ENCODE measurements at places on chromosomes 3 and 15.

- DNase-seq: no peak
These were observed 453.2 kb upstream of the PROK2 start for GRCh38 chr3:72238010-72238691.

DNA sequence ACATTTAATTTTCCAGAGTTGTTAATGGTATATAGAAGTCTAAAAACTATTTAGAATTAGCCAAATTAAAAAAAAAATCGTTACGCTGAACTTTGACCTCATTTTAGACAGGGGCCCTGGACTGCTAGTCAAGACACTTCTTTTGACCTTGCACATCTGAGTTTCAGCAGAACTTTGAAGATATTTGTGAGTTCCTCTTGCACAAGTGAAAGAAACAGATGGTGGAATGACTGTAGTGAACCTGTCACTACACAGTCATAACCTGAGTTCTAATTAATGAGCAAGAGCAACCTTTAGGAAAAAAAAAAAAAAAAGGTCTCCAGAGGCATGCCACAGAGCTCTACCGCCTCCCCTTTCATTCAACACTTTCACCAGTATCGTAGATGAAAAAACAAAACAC lies 5.3 kb downstream of the MYO5C start:
- no peak for DNase-seq

DNA sequence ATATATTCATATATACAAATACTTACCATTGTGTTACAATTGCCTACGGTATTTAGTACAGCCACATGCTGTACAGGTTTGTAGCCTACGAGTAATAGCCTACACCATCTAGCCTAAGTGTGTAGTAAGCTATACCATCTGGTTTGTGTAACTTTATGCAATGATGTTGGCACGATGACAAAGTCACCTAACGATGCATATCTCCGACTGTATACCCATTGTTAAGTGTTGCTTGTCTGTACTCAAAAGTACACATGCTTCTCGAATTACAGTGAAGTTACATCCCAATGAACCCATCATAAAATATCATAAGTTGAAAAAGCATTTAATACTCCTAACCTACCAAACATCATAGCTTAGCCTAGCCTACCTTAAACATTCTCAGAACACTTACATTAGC lies 327.1 kb downstream of the KBTBD8 start:
- no peak for DNase-seq

GRCh38 chr3:156687023-156687422 lies 12.6 kb downstream of the TIPARP start:
- DNase-seq: no peak

- no peak for DNase-seq
These were observed 26.1 kb downstream of the GRK7 start for GRCh38 chr3:141789281-141789680.

DNA sequence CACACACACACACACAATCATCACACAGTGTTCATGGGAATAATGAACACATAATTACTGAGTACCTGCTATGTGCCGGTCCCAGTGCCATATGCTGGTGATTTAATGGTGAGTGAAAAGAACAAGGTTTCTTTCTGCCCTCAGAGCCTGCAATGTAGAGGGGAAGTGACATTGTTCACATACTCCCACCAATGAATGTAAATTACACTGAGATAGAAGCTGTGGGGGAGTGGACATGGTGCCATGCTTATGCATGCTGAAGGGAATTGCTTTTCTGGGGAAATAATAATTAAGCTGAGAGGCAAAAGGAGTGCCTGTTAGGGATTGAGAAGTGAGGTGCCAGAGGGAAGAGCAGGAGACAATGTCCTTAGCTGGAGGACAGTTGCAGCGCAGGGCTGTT lies 175.1 kb downstream of the MFSD1 start:
- DNase-seq: no peak

DNA sequence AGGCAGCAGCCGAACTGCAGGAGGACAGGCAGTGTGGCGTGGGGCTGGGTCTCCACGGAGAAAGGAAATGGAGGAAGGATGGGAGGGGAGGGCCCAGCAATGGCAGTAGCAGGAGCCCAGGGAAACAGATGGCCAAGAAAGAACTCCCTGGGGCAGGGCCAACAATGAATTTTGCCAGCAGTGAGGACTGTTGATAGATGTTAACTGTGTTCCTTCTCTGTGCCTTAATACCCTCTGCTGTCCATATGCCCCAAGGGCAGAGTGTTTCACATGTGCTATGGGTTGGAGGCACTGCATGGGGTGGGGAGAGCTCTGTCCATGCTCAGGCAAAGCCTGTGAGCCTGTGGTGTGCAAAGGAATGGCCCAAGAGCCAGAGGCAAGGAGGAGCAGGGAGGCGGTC lies 70.8 kb upstream of the POMGNT2 start:
- no peak for DNase-seq

DNA sequence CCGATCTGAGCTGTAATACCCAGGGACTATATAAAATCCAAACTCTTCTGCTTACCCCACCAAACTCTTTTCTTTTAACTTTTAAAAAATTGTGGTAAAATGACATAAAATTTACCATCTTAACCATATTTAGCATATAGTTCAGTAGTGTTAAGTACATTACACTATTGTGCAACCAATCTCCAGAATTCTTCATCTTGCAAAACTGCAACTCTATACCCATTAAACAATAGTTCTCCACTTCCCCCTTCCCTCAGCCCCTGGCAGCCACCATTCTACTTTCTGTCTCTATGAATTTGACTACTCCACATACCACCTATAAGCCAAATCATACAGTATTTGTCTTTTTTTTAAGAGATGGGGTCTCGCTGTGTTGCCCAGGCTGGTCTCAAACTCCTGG lies 38.7 kb downstream of the SENP8 start:
- no peak for DNase-seq

DNA sequence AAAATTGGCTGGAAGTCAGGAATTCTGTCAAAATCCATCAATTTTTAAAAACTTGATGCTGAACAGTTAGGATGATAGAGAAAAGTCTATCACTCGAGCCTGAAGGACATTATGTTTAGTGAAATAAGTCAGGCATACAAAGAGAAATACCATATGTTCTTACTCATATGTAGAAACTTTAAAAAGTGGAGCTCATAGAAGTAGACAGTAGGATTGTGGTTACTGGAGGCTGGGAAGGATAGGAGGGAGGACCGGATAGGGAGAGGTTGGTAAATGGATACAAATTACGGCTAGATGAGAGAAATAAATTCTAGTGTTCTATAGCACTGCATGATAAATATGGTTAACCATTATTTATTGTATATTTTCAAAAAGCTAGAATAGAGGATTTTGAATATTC lies 389.5 kb upstream of the RASGRP1 start:
- DNase-seq: no peak

DNA sequence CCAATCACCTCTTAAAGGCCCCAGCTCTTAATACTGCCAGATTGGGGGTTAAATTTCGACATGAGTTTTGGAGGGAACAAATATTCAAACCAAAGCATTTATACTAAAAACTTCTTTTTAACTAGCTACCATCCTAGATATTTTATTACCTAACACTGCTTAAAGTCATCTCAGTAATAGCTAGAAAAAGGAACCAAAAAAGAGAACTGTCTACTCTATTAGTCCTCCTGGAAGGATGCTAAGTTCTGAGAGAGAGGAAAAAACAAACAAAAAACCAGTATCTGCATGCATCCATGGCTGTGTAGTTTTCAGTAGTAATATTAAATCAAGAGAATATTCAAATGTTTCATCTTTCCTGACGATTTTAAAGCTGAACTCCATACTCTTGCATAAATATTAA lies 5.8 kb downstream of the CPOX start:
- DNase-seq: no peak

DNA sequence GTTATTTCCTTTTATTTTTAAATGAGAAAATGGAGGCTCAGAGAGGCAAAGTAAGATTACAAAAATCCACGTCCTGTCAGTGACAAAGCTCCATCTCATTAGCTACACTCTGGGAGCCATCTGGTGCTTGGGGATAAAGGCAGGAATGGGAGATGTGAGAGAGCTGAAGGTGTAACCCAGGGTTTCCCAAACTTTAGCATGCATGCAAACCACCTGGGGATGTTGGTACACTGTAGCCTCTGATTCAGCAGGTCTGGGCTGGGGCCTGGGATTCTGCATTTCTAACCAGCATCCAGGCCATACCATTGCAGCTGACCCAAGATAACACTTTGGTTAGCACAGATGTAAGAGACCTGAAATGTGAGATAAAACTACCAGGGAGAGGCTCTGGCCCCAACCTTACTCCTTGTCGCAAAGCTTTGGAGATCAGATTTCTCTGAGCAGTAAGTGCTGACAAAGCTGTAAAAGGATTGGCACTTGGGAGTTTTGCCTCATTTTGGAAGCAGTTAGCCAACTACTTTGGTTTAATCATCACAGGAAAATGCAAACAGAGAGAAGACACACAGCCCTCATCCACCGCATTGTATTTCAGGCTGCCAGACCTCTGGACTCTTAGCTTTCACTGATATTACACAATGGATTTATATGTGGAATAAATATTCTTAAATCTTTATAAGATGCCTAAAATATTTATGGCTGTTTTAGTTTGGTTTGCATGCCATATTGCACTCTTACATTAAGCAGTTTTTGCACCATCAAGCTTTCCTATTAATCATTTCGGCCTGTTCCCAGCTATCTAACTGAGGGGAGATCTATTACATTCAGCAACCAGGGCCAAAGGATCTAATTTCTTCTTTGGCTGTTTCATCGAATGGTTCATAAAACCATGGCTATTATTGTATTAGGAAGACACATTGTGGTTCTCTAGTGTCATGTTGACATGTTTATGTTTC lies 263.0 kb downstream of the EBLN2 start:
- DNase-seq: no peak

- DNase-seq: no peak
These were observed 53.7 kb upstream of the INO80 start for GRCh38 chr15:41169781-41170180.

DNA sequence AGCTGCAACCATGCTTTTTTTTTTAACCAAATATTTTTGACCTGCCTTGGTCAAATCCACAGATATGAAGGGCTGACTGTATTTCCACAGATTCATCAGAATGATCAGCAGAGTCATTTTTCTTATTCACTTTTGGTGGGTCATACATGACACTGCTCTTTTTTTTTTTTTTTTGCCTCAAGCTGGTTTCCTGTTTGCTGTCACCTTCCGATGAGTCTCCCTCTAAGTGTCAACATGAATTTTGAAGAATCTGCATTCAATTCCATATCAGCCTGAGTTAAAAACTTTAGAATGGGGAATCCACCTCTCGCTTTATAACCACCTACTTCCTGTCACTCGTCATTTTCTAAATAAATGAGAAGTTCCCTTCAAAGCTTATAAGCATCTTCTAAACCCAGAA lies 2.2 kb upstream of the SLC12A8 start:
- no peak for DNase-seq

GRCh38 chr3:37666618-37667017 lies 195.1 kb upstream of the CTDSPL start:
- DNase-seq: no peak

DNA sequence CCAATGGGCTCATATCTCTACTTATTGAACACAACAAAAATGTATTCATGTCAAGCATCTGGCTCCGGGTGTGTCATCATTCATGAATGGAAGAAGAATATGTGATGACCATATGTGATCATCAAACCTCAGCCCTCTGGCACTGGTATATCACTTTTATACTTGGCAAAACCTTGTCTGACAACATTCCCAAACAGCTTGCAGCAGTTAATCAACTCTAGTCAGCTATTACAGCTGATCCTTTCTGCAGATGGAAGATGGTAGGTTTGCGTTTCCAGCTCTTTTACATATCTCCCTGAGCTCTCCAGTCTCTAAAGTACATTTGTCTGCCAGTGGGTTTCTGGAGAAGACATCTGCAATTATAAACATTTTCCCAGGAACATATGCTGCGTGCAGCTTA lies 6.6 kb downstream of the PLSCR5 start:
- DNase-seq: no peak

- DNase-seq: no peak
These were observed 46.5 kb downstream of the EXOG start for GRCh38 chr3:38542401-38543298.

DNA sequence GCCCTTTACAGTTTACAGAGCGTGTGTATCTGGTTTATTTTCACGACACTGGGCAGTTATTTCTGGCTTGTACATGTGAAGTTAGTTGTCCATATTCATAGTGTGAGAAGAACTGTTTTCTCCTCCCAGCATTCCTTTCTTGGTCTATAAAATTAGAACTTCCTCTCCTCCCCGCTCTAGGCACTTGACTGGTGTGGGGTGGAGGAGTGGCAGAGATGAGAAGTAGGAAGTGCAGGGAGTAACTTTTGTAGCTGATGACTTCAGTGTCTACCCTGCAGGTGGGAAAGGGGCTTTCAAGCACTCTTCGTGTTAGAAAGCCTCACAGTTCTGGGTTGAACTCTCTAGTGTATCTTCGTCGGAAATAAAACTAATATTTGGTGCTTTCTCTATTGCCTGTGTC lies 13.4 kb downstream of the APOD start:
- DNase-seq: no peak

DNA sequence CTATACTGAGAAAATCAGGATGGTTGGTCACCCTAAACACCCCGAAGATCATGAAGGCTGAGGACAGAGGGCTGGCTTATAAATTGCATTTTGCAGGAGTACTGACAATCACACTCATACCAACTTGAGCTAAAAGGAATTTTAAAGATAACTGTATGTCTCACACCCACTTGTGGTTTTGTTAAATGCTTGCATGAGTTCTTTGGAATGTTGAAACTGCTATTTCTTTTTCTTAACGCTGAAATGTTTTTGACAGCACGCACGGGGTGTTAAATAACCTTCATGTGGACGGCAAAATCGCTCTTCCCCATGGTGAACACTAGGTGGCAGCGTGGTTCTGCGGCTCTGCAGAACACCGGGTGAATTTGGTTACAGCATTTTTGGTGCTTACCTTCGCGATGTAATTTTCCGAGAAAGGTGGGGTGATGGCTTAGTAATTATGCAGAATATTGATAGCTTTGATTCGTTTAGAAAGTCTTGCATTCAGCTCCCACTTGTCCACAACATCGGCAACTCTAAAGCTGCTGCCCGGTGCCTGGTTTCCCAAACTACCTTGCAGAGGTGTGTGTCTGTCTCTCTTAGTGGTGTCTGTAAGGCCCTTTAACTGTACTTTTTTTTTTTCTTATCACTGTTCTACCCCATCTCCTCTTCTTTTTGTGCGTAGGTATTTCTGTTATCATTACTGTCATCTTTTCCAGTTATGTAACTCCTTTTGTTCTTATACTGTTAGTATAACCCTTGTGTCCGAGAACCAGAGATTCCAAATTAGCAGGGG lies 51.7 kb downstream of the ARNT2 start:
- peak; percentile 17 for DNase-seq

- peak; percentile 25 for DNase-seq
These were observed 13.5 kb downstream of the UBAP1L start for GRCh38 chr15:65101411-65101890.

GRCh38 chr3:132088291-132088690 lies 53.5 kb upstream of the CPNE4 start:
- DNase-seq: no peak

- no peak for DNase-seq
These were observed 400 bp downstream of the RAB43 start for GRCh38 chr3:129121016-129121791.

GRCh38 chr3:9777694-9778021 lies 7.9 kb upstream of the CAMK1 start:
- DNase-seq: no peak

Measured in stimulated activated CD4-positive, alpha-beta T cell treated with anti-CD3 and anti-CD28 coated beads, Interleukin-1b, Interleukin-23, amount 100 ng/mL, for 1 hour (primary cell).